ENCODE measurements at places on chromosomes 6 and 20.

GRCh38 chr6:7469696-7470095 is 71.8 kb upstream of the DSP start:
- DNase-seq, result no peak

DNA sequence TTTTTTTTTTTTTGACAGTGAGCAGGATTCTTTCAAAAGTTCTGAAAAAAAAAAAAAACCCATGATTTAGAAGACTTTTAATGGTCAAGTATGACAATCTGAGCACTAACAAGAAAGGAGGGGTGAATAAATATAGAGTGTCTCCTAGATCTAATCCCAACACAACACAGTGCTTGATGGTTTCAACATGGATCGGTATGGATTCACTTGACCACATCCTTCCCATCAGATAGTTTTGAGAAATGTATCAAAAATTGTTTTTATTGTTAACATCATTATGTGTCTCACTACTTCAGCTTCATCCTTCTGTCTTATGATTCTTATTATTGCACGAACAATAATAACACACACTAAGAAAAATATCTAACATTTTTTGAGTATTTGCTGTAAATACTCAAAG is 21.0 kb downstream of the KIF13A start:
- no peak for DNase-seq

GRCh38 chr6:166318649-166319600 is 10.7 kb upstream of the PRR18 start:
- no peak for DNase-seq

GRCh38 chr20:22563062-22563965 is 21.1 kb downstream of the FOXA2 start:
- no peak for DNase-seq

DNA sequence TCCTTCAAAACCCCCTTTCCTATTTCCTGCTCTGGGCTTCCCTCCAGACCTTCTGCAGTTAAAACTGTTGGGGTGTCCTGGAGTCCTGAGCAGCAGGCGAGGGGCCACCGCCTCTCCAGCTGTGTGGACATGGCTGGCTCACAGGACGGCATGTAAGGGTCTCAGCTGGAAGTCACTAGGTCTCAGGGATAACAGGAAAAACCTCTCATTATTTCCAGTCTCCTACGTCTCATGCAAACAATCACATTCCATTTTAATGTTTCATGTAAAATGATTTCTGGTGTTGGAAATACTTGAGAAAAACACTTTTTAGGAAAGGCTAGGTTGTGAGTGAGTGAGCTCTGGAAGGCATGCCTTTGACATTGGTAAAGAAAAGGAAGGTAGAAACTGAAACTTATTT is 158.7 kb downstream of the SCML4 start:
- DNase-seq, result no peak

GRCh38 chr6:160319246-160319645 is 28.9 kb upstream of the SLC22A3 start:
- DNase-seq, result no peak

GRCh38 chr6:20877008-20877937 is 343.0 kb downstream of the CDKAL1 start:
- DNase-seq, result peak; percentile 62

DNA sequence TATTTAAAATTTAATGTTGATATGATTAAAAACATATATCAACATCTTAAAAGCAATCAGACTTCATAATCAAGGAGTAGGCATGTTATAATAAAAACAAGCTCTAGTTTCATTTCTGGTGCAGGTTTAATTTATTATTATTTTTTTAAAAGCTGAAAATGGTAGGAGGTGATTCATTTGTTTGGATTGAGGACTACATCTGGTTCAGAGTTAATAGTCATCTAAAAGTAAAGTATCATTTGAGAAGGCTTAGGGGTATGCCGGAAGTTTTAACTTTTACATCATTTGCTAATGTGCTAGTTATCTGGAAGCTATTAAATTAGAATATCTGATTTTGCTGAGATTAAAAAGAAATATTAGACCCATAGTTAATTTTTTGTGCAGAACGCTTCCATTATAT is 169.5 kb upstream of the LAMA2 start:
- DNase-seq, result no peak

Measured in activated CD4-positive, alpha-beta T cell treated with anti-CD3 and anti-CD28 coated beads for 36 hours (primary cell).